ENCODE measurements at places on chromosomes 11 and 22.

DNA sequence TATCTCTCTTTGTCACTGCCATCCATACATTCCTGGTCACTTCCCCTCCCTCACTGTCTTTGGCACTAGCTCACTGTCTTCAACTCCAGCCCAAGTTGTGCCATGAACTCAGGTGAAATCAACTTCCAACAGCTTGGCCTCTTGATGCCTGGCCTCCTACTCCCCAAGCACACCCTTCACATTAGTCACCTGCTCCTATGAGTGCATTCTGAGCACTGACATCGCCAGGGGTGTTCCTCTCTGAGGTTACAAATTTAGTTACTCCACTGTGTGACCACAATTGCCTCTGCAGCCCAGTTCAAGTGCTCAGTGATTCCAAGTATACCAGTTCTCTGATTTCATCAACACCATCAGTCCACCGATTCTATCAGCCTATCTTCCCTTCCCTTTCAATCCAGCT lies 10.8 kb downstream of the DRD2 start:
- no peak for DNase-seq

GRCh38 chr11:8292351-8292750 lies 28.7 kb upstream of the LMO1 start:
- DNase-seq, result no peak

DNA sequence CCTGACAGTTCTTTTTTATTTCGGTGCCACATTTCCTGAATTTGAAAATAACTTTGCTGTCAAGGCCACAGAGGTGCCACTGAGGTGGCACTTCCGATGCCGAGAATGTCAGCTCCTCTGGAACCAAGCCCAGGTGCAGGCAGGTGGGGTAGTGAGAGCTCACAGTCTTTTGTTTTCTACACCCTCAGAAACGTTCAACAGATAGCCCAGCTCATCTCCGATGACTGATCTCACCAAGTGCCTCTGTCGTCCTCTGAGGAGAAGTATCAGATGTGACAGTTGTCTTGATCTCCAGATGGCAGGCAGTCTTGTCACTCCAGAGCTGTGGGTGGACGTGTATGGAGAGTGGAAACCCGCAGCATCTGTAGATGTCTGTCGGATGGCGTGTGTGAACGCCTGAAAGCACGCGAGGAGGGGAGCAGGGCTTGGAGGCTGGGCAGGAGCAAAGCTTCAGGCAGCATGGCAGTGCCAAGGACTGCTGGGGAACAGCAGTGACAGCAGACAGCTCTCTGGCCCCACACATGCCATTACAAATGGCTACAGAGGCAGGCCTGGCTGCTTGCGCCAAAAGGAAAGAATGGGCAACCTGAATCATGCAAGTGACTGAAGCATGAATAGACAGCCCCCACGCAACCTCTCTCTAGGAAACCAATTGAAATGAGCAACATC lies 877.0 kb downstream of the OPCML start:
- no peak for DNase-seq

DNA sequence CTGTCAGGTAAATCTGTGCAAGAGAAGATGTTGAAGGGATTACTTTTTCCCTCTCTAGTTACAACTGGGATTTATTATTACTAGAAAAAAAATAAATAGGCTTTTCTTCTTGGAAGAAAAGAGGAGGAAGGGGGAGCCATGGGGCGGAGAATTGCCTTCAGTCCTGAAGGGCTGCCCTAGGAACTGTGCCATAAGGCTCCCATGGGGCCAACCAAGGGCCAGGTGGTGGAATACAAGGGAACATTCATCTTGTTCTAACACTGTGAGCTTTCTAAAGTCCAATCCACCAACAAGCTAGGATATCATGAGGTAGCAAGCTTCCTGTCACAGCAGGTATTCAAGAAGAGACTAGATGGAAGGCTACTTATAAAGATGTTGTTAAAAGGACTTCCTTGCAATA lies 24.8 kb upstream of the NRIP3 start:
- DNase-seq, result no peak

- no peak for DNase-seq
Measured at GRCh38 chr22:20156611-20157429, 6.0 kb upstream of the CCDC188 start.

DNA sequence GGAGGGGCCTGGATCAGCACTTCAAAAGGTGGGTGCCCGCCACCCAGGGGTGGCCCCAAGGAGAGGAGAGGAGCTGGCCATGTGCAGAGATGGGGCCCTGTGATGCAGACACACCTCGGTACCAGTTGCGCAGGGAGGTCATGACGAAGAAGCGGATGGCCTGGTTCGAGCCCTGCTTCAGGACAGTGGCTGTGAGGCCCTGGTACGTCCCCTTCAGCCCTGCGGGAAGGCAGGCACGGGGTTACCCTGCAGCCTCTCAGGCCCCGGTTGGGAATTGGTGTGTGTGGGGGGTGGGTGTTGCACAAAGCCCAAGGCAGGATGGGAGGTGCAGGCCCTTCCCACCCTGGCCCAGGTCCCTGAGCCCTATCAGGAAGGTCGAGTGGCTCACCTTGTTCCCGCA lies 1.8 kb downstream of the SLC25A1 start:
- no peak for DNase-seq

GRCh38 chr11:125376856-125377255 lies 119.2 kb downstream of the FEZ1 start:
- no peak for DNase-seq

DNA sequence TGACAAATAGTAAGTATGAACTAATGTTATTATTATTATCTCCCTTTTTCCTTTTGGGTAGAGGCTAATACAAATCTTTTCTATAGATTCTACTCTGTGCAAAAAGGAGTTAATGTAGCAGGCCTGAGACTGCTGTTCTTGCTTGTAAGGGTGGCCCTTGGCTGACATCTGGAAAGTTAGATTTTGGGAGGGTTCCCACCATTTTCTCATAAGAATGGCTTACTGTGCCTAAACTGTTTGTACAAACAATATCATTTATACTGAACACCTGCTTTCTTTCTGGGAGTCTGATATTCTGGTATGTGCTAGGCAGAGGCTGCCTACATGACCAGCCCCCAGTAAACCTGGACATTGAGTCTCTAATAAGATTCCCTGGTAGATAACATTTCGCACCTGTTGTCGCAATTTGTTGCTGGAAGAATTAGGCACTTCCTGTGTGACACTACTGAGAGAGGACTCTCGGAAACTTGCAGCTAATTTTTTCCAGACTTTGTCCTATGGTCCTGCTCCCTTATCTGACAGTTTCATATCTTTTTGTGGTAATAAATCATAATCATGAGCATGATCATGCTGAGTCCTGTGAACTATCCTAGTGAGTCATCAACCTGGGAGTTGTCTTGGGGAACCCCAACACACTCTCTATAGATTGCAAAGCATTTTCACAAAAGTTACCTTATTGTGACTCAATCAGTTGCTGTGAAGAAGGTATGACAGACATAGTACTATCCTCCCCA lies 257.7 kb upstream of the CCDC90B start:
- no peak for DNase-seq

GRCh38 chr11:67020949-67021348 lies 2.0 kb upstream of the SYT12 start:
- no peak for DNase-seq

DNA sequence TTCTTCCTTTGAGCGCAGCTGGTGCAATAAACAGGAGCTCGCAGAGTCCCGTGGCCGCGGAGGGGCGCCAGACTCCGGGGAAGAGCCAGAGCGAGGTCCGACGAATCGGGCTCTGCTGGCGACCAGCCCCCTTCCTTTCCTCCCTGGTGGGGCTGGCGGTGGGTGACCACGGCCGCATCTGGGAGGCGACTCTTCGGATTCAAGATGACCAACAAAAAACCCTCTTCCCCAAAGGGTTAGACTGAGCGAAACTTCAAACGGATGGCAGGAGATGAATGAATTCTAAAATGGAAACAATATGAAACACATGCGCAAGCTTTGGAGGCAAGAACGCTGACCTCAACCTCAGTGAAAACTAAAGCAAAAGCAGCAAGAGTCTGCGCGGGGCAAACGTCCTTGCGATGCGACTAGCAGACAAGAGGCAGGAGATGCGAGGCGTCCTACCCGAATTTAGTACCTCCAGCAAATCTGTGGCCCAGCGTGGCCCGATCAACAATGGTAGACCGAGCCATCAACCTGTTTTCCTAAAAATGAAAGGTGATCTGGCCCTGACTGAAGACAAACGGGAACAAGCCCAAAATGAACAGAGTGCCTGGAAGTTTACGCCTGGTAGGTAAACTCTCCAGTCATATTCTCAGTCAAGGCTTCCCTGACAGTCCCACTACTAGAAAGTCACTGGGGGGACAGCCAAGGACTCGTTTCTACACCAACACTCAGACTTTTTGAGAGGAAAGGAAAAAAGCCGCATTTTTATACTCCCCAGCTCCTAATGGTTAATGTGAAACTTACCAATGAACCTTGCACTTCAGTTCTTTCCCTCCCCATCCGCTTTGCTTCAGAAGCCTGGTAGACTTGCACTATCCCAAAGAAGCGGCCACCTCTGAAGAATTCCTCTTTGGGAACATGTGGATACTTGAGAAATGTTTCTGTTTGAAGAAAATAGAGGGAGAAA lies 11.6 kb downstream of the MMP3 start:
- DNase-seq, result no peak

DNA sequence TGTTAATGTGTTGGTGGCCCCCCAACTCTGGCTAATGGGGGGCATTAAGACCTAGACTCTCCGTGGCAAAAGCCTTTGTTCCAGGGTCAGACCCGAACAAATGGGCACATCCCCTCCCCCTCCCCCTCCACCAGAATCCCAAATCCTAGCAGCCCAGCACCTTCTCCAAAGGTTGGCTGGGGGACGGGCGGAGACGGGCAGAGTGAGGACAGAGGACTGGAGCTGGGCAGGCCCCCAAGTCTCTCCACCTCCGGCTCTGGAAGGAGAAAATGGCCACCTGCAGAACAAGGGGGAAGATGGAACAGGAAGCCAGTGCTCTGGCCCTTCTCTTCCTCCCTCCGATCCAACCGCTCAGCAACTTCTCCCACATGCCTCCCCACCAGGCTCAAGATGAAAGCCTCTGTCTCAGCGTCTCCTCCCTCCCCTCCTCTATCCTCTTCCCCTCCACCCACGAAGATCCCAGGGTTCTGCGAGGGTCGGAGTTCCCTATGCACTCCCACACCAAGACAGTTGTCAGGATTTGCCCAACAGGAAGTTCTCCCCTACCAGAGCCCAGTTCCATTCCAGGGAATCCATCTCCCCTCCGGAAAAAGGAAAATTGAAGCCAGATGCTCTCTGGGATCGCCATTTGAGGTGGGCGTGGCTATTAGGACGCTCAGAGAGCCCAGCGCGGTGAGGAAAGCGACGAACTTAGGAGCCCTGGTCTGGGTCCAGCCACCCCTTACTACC lies 20.1 kb downstream of the ADA2 start:
- DNase-seq, result no peak

DNA sequence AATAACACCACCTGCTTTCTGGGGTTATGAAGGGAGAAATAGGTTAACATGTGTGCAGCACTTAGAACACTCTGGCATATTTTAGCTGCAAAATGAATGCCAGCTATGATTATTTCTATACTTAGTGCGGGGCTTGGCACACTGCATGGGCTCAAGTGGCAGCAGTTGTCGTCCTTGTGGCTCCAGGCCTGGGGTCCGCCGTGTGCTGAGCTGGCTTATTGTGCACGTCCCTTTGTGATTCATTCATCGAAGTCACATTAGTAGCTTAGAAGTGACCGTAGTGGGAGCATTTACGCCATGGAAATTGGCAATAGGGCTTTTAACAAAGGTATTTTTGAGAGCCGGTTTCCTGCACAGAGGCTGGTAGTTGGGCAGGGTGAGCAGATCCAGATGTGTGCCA lies 4.2 kb downstream of the RASD2 start:
- DNase-seq, result no peak

GRCh38 chr22:22884888-22885840 lies 2.5 kb upstream of the IGLL5 start:
- DNase-seq, result no peak

- no peak for DNase-seq
Measured at GRCh38 chr11:2468363-2469235, 23.8 kb downstream of the KCNQ1 start.

DNA sequence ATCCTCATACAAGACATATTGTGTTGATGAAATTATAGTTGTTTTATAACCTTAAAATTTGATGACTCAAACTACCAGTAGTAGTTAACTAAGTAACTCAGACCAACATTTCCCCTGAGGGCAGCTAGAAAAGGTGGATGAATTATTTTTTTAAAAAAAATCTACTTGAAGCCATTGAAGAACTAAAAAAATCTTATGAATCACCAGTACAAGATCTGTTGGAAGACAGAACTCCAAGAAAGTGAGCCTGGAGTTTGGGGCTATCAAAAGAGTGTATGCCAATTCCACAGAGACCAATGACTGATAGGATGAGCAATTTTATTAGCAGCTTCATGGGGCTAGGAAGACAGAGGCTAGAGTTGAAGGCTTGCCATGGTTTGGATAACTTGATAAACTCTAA lies 72.4 kb downstream of the CYP2R1 start:
- no peak for DNase-seq

- DNase-seq, result no peak
Measured at GRCh38 chr11:62399878-62400266, 19.0 kb upstream of the SCGB1A1 start.

GRCh38 chr11:58647141-58647699 lies 24.8 kb downstream of the CNTF start:
- DNase-seq, result no peak

DNA sequence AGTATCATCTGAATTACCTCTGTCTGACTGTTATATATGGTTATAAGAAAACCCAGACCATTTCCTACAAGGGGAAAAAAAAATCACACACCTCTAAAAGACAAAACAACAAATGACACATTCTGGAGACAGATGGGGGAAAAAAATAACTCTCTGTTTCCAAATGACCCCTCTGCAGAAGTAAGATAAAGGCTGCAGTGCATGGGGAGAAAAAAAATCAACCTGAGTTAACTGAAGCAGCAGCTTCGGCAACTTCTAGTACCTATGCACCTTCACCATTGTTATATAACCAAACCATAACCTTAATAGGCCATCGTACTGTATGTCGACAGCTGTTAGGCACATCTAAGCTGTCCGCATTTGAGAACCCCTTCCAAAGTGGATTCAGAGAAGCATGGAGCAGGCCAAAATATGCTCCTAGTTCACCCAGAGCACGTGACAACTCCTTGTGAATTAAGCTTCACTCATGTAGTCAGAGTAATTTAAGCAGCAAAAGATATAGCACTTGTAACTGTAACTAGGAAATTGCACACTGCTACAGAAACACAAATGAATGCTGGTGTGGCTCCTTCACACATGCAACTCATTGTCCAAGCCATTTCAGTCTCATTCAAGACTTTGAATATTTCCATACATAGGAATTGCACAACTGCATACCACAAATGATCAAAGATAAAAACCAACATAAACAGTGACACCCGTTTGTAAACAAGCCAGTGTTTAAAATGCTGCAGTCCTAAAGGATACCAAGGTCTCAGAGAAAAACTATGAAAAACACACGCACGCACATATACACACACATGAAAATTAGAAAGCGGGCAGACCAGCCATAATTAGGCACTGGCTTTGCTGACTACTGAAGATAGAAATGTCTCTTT lies 2.7 kb downstream of the SIK3 start:
- DNase-seq, result no peak

GRCh38 chr22:33706100-33706499 lies 214.2 kb downstream of the LARGE1 start:
- no peak for DNase-seq
